ENCODE measurements at places on chromosomes 4 and X. TPM values are rescaled to one million over a fixed set of nuclear protein-coding genes. Genes with fewer than 3 reads are reported as not detected.

GRCh38 chr4:98584265-98584664 lies 74.1 kb downstream of the TSPAN5 start:
- no peak overlapping the region for H3K27ac ChIP-seq
- H3K36me3 ChIP-seq, result no peaks in the 10 kb centered on the region
- no peak overlapping the region for H3K4me3 ChIP-seq
- no peaks in the 10 kb centered on the region for H3K27me3 ChIP-seq
- DNase-seq, result no peak
- peaks cover 5% of the 10 kb centered on the region for H3K4me1 ChIP-seq

Gene SPACA5
- not detected for total RNA-seq

DNA sequence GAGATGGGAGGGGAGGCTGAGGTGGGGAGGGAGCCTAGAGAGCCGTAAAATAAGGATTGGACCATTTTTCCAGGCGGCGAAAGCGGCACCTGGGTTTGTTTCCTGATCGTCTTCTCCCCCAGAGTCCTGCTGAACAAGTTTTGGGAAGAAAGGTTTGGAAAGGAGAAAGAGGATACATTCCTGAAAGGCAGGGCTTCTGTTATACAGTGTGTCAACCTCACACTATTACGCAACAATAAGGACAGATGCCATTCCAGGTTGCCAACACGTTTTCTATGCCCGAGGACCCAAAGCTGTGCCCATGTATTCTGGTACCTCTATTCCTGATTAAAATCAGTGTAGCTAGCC lies 658 bp downstream of the SCOC start:
- H3K36me3 ChIP-seq, result no peaks in the 10 kb centered on the region
- H3K4me1 ChIP-seq, result peaks cover 3% of the 10 kb centered on the region
- peak overlapping the region; percentile 74 for H3K4me3 ChIP-seq
- H3K27me3 ChIP-seq, result no peaks in the 10 kb centered on the region
- peak overlapping the region; percentile 93 for H3K27ac ChIP-seq
- no peak for DNase-seq

Gene TSPAN7
- total RNA-seq, result 37.3 TPM

DNA sequence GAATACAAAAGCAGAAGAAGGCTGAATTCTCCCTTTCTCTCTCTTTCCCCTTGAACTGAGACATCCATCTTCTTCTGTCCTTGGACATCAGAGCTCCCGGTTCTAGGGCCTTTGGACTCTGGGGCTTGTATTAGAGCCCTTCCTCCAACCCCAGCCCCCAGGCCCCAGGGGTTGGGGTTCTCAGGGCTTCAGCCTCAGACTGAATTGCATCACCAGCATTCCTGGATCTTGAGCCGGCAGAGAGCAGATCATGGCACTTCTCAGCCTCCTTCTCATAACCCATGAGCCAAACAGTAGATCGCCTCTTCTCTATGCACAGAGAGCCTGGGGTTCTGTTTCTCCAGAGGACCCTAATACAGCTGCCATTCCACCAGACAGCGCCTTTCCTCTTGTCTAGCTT lies 25.3 kb upstream of the CLDN24 start:
- H3K27ac ChIP-seq, result no peak overlapping the region
- H3K27me3 ChIP-seq, result no peaks in the 10 kb centered on the region
- no peaks in the 10 kb centered on the region for H3K36me3 ChIP-seq
- H3K4me3 ChIP-seq, result no peak overlapping the region

Gene ARHGAP6
- total RNA-seq, result 16.0 TPM

- no peaks in the 10 kb centered on the region for H3K4me1 ChIP-seq
- H3K4me3 ChIP-seq, result no peak overlapping the region
- H3K27ac ChIP-seq, result no peak overlapping the region
- no peaks in the 10 kb centered on the region for H3K27me3 ChIP-seq
Observed at GRCh38 chrX:119617517-119618164, 11.4 kb upstream of the NKRF start.

DNA sequence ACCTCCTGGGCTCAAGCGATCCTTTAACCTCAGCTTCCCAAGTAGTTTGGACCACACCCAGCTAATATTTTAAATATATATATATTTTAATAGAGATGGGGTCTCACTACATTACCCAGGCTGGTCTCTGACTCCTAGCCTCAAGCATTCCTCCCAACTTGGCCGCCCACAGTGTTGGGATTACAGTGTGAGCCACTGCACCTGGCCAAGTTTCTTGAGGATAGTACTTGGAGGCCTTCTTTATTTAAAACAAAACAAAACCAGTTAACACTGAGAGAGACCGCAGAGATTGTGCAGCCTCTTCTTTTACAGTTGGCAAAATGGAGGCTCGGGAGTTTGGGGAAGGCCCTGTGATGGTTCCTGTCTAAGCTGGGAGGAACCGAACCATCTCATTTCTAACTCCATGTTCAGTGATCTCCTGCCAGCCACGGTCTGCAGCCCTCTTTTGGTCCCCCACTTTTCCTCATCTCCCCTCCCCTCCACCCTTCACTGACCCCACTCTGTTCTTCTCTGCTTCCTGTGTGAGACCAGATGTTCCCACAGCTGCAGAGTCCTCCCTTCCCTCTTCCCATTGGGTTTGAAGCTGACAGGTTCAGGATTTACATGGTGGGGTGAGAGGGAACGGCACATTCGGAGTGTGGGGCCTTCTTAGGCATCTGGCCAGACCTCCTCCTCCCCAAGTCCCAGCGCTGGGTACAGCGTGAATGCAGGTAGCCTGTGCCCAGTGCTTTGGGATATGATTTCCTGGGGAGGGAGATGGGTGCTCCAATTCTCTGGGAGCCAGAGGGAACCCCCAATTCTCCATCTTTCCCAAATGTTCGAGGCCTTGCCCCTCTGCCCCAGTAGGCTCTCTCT lies 1.4 kb upstream of the SORCS2 start:
- no peak overlapping the region for H3K27ac ChIP-seq
- no peak for DNase-seq
- peaks cover 55% of the 10 kb centered on the region for H3K4me1 ChIP-seq

- DNase-seq, result no peak
- H3K4me1 ChIP-seq, result peaks cover 19% of the 10 kb centered on the region
- no peak overlapping the region for H3K4me3 ChIP-seq
- H3K27ac ChIP-seq, result no peak overlapping the region
Observed at GRCh38 chr4:37682701-37683401, 3.3 kb downstream of the RELL1 start.

Measured in tibial nerve (tissue), 4 donors.